ENCODE measurements at places on chromosomes 5 and 9. TPM values are rescaled to one million over a fixed set of nuclear protein-coding genes. Genes with fewer than 3 reads are reported as not detected.

The FAM169A gene
- 10.5 TPM for total RNA-seq

The CCDC192 gene
- not detected for total RNA-seq

The FAM151B gene
- 4.3 TPM for total RNA-seq

The ENC1 gene
- total RNA-seq: 6.3 TPM

The COL23A1 gene
- not detected for total RNA-seq

The IL13 gene
- not detected for total RNA-seq

The GPR151 gene
- not detected for total RNA-seq

The ZNF454 gene
- total RNA-seq: 3.4 TPM

The IFNB1 gene
- not detected for total RNA-seq

The SCGB3A2 gene
- total RNA-seq: not detected

GRCh38 chr9:95609426-95609825 is 92.7 kb upstream of the PTCH1 start:
- no peak for DNase-seq

DNA sequence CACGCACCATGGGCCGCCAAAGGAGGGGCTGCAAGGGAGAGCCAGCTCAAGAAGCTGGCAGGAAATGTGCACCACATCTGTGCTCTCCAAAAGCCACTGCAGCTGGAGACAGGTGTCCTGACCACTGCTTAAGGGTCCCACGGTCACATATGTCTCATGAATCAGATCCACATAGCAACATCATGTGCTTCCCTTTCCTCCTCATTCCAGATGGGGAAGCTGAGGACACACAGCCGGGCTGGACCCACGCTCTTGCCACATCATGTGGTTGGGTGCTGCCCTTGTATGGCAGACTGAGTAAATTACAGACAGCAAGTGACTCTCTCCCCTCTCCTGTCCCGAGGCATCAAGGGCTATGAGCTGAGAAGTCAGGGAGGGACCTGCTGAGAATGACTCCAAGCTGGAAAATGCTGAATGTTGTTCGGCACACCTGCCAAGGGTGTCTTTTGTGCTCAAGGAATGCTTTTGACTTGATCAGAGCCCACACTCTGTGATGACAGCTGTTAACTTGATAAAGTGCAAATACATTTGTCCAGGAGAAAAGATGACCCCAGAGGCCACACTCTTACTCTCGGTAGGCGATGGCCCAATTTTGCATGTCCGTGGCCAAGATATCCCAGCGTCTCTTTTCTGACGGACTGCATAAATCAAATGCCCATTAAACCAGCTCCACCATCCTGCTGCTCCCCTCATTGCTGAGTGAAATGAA is 58.2 kb downstream of the NSUN2 start:
- peak; percentile 23 for DNase-seq

- DNase-seq: no peak
Observed at GRCh38 chr5:80565330-80565729, 4.8 kb downstream of the ANKRD34B start.

DNA sequence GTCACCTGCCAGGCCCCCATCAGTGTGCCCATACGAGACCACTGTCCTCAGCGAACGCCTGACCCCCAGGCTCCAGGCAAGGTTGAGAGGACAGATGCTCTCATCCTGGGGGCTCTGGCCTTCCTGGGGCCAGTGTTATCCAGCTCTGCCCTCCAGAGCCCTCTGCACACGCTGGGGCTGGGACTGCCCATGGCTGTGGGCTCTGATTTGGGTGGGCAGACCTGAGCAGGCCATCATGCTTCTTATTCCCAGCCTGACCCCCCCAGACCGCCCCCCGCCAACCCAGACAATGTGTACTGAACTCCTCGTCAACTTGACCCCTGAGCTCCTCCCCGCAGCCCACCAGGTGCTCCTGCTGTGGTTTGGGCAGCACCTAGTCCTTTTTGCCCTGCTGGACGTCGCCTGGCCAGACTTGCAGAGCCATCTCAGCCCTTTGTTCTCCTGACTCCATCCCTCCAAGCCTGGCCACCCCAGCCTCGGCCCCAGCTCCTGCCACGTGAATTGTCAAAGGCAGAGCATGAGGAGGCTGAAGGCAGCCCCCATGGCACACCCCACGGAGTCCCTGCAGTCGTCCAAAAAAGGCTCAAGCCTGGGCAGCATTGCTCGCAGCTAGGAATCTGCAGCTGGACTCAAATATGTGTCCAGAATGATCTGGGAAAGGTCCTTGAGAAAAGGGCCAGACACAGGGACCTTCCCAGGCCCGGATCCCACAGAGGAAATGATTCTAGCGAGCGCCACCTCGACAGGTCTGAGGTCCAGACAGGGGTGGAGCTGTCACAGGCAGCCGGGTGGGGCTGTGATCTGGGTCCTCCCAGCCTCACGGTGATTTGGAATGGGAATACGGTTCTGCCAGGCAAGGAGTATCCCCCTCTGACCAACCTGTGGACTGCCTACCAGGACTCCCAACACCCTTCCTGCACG is 87.0 kb downstream of the ADAMTS2 start:
- DNase-seq: no peak

GRCh38 chr9:16236311-16236710 is 634.2 kb downstream of the BNC2 start:
- DNase-seq: no peak

GRCh38 chr9:124511426-124511840 is 4.2 kb upstream of the NR5A1 start:
- DNase-seq: no peak

DNA sequence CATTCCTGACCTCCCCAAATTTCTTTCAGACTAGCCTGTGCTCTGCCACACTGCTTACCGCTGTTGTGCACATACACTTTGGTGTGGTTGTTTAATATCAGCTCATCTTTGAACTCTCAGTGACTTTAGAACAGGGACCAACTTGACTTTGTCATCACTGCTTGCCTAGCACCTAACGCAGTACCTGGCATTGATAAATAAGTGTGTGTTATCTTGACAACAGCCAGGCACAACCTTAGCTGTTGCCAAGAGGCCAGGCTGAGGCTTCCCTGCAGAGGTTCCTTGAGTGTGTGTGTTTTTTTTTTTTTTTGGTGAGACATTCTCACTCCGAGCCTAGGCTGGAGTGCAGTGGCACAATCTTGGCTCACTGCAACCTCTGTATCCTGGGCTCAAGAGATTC is 41.0 kb upstream of the SLC28A3 start:
- DNase-seq: no peak

DNA sequence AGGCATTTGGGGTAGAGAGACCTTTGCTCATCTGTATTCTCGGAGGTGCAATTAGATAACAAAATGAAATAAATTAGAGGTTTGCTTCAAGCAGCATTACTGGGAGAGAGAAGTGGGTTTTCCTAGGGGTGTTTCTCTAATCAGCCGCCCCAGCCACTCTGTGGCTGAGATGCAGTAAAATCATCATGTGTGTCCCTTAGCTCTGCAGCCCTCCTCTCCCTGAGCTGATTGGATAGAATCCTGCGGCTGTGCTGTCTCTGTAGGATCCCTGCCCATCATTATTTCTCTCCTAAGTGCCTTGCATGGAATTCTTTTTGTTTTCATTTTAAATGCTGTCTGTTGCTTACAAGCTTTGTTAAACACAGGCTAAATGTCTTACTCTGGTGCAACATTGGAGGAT is 171.4 kb downstream of the SH3GL2 start:
- DNase-seq: no peak

DNA sequence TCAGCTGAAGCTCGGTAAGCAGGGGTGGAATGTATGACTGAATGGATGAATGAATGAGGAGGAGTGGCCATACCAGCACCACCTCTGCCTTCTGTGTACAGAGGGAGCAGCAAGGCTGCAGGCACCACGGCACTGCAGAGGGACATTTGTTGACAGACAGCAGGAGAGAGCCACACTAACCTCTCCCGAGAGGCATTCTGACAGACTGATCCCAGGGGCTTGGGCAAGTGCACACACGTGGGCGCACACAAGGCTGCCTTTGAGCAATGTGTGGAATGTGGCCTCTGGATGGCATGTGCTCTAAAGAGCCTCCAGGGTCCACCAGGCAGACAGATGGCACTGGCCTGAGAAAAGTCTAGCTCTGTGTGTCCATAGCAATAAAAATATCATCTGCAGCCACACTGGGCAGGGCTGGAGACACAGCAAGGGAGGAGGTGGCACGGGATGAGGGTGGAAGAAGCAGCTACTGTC is 111.8 kb downstream of the ACTL7B start:
- DNase-seq: peak; percentile 8

DNA sequence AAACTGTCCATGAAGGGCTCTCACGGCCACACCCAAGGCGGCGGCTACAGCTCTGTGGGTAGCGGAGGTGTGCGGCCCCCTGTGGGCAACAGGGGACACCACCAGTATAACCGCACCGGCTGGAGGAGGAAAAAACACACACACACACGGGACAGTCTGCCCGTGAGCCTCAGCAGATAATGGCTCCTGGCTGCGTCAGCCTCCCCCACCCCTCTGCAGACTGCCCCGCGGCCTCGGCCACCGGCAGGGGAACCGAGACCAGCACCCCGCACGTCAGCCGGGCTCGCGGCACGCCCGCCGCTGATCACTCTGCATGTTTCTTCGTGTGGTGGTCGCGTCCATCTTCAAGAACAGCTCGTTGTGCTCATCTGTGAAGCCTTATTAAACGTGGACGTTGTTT is 41.5 kb downstream of the TENT4A start:
- no peak for DNase-seq

GRCh38 chr5:104372796-104373195 is 810.2 kb upstream of the NUDT12 start:
- DNase-seq: no peak

GRCh38 chr9:121169094-121169601 is 32.5 kb downstream of the RAB14 start:
- DNase-seq: peak; percentile 33

DNA sequence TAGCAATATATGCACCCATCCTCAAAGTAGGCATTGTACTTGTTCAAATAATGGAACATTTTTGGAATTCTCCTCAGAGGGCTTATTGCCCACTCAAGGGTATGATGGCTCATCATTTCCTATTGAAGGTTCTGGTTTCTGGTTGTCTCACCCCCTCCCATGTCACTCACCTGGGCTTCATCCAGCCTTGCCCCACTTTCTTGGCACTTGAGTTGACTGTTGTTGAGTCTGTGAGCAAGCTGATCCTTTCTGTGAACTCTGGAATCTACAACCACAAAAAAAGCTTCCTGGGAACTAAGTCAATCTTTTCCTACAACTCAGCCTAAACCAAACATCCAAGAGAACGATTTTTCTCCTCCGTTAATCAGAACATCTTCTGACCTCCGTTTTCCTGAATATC is 73.9 kb upstream of the ANKH start:
- no peak for DNase-seq
